Activated naive CD4-positive, alpha-beta T cell treated with anti-CD3 and anti-CD28 coated beads, Interleukin-2, amount 50 U/mL, for 72 hours (primary cell): ENCODE measurements at places on chromosomes 12 and 14. TPM values are rescaled to one million over a fixed set of nuclear protein-coding genes. Genes with fewer than 3 reads are reported as not detected.
A peak's percentile ranks its signal among the peaks of the same experiment; 100 is the strongest.

- DNase-seq = no peak
Observed at GRCh38 chr12:53070877-53071492, 8.2 kb downstream of the SPRYD3 start.

The DPF3 gene
- 0.29 TPM for total RNA-seq

DNA sequence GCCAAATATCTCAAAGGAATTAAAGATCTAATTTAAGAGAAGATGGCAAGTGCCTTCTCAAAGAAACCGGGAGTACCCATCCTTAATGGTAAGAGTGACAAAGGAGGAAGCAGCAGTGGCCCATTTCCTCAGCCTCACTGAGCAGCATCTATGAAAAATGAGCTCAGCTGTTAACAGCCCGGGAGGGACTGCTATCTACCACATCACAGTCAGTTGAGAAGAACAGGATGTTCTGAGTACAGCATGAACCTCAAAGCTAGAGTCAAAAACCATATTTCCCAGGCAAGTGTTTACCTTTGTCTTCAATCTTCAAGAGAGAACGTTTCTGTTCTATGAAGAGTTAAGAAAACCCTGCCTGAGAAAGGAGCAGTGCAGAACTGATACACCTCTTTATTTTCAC lies 115.0 kb downstream of the BTG1 start:
- peak; percentile 37 for DNase-seq

The RASSF9 gene
- total RNA-seq = not detected

DNA sequence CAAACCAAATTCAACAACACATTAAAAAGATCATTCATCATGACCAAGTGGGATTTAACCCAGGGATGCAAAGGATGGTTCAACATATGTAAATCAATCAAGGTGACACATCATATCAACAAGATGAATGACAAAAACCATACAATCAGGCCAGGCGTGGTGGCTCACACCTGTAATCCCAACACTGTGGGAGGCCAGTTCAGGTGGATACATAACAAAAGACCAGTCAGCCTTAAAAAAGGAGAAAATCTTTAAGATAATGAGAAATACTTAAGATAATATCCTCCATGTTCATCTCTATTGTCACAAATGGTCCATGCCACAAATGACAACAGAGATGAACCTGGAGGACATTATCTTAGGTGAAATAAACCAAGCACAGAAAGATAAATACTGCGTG lies 12.4 kb downstream of the L2HGDH start:
- no peak for DNase-seq

GRCh38 chr12:32989705-32990104 lies 93.1 kb upstream of the PKP2 start:
- DNase-seq = no peak

The CD69 gene
- 91.1 TPM for total RNA-seq

DNA sequence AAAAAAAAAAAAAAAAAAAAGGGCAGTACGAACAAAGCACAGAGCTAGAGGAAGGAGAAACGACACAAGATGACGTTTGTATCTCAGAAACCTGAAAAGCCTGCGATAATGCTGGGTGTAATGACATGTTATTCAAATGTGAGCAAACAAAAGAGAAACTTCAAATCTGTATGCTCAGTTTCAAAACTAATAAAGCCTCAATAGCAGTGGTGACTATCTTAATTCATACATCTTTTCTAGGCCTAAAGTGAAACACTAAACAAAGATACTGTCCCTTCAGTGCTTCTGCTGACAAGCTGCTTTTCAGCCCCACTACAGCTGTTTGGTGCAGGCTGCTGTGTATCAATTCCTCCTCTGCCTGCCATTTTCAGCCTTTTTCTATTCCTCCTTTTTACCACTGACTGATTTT lies 15.8 kb downstream of the ITPR2 start:
- no peak for DNase-seq

DNA sequence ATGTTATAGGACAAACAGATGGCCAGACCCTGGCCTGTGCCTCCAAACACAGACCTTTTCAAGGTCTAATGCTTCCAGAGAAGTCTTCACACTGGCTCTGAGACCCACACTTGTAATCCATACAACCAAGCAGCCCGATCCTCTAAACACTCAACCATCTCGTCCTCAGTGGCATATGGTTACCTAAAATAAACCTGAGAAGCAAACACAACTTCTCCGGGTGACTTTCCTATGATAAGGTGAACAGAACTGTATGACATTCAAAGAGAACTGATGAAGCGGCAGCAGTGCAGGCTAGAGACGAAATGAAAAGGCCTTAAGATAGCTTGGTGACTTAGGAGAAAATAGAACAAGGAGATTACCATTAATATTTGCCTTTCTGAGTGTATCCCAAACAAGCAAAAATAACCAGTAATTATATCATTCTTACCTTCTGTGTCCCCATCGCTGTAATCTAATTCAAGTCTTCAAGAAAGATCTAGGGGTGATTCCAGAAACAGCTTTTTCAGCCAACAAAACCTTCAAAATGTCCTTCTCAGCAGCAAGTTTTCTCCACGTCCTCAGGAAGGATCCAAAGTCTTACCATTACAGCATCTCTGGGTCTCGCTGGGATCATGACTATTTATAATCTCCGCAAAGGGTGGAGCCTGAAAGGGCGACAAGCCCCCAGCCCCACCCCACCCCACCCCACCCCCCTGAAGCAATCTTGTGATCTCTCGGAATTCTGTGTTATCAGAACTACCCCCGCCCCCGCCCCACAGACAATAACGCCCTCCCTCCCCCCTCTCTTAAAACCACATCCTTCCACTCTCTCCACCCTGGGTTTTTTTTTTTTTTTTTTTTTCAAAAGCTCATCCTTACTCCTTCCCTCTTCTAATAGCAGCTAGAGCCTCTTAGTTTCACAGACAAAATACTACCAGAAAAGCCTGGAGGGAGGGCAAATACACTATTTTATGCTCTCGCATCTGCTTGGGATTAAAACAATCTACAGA lies at the start of gene SLC2A3:
Gene SLC2A3, minus strand, starts transcription at position 598 of the 992 bp plus-strand sequence. Its CDS starts 153 bp downstream, at position 445.
- DNase-seq = peak; percentile 92

The PTPRQ gene
- not detected for total RNA-seq

GRCh38 chr12:80681786-80682185 lies 25.6 kb upstream of the MYF6 start:
- DNase-seq = no peak

The BIN2 gene
- total RNA-seq = 33.8 TPM

DNA sequence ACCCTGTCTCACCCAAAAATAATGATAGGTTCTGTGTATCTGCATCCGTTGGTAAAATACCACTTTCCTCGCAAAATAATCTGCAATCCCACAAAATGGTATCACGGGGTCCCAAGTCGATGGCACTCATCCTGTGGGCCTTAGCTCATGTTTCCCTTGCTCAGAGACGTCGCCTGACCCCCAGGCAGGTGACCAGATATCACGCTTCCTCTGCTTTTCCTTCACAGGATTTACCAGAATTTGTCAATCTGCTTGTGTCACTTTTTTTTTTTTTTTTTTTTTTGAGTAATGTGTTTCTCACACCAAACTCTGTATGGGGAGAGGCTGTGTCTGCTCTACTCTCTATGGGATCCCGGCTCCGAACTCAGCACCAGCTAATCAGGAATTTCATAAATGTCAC lies 162.7 kb downstream of the PRKCH start:
- no peak for DNase-seq

GRCh38 chr12:25839470-25839869 lies 119.0 kb upstream of the RASSF8 start:
- DNase-seq = no peak

DNA sequence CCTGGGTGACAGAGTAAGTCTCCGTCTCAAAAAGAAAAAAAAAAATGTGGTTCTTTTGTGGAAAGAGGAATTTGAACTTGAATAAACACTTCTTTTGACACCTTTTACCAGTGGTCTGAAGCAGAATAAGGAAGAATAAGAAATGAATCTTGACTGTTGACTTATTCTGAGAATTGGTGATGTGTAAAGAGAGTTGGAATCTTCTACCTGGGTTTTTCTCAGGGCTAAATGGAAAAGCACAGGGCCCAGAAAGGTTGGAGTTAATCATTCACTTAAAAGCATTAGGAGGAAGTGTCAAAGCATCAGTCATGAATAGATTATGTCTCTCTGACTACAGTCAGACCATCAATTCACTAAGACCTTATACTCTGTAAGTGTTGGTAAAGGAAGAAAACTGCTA lies 13.9 kb downstream of the PNMA1 start:
- no peak for DNase-seq

- no peak for DNase-seq
Observed at GRCh38 chr12:66302827-66303169, 505 bp downstream of the HELB start.

DNA sequence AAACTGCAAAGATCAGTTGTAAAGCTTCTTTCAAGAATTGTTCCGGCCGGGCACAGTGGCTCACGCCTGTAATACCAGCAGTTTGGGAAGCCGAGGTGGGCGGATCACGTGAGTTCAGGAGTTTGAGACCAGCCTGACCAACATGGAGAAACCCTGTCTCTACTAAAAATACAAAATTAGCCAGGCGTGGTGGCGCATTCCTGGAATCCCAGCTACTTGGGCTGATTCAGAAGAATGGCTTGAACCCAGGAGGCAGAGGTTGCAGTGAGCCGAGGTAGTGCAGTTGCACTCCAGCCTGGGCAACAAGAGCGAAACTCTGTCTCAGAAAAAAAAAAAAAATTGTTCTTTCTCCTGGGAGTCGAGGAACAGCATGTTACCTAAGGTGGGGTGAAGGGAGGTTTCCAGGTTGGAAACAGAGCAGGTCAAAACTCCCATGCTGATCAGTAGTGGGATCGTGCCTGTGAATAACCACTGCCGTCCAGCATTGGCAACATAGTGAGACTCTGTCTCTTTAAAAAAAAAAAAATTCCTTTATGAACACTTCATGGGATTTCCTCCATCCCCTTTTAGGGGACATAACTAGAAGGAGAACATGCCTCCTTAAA lies 13.9 kb downstream of the FBXO34 start:
- no peak for DNase-seq

The SYNDIG1L gene
- not detected for total RNA-seq

- DNase-seq = no peak
Observed at GRCh38 chr12:52673217-52673616, 7.0 kb downstream of the KRT1 start.

DNA sequence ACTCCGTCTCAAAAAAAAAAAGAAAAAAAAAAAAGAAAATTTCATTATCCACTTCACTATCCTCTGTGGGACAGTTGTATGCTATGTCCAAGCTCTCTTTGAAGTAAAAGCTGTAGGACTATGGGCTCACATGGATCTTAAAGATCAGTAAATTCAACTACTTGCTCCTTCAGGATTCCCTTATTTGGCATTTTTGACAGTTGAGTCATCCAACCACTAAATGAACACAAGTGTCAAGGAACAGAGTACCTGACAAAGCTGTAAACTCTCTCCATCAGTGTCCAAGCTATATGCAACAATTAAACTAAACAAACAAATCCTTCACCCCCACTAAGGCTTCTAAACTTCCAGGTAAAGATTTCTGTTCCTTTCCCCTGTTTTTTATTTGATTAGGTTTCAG lies 177.0 kb downstream of the CEP128 start:
- DNase-seq = no peak

GRCh38 chr12:41577995-41578394 lies 389.9 kb downstream of the PDZRN4 start:
- DNase-seq = no peak

- no peak for DNase-seq
Observed at GRCh38 chr12:79098530-79098929, 234.0 kb downstream of the SYT1 start.

The CD27 gene
- total RNA-seq = 162 TPM

DNA sequence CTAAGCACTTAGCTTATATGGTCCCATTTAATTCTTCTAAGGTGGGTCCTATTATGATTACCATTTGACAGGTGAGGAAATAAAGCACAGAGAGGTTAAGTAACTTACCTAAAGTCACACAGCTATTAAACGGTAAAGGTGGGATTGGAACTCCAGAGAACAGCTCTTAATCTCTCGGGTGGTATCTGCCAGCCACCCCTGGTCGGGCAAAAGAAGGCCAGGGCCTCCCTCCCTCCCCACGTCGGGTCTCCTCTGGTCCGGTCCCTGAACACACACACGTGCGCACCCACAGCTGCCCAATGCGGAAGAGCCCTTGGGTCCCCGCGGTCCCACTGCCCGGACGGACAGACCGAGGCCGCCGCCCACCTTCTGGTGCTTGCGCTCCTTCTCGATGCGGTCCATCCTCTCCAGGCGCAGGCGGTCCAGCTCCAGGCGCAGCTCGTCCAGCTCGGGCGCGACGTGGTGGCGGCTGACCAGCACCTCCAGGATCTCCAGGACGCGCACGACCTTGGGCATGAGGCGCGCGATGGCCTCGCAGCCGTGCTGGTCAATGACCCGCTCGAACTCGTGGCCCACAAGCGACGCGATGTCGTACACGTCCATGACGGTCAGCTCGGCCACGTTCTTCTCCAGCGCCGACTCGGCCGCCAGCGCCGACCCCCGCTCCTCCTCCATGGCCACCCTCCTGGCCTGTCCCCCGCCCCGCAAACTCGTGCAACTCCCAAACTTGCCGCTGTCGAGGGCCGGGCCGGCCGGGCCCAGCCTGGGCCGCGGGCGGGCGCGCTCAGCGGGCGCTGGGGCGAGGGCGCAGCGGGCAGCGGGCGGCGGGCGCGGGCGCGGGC lies 490 bp downstream of the RILPL1 start:
- DNase-seq = peak; percentile 56

The MYO1H gene
- total RNA-seq = not detected

DNA sequence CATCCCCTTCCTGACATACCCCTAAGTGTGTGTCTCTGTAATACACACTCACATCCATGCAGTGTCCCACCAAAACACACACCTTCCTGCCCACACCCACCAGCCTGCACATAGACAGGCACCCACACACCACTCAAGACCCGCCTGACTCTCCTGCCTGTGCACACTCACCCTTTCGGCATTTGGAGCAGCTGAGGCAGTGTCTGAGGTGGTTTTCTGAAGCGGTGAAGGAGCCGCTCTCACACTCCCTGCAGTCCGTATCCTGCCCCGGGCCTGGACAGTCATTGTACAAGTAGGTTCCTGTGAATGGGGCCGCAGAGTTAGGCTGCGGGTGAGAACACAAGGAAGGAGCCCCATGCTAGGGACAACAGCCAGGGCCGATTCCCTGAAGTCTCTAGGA lies 8.3 kb downstream of the TNFRSF1A start:
- no peak for DNase-seq

The LRRIQ1 gene
- total RNA-seq = not detected

The PAH gene
- total RNA-seq = not detected

The PAPLN gene
- 0.91 TPM for total RNA-seq

GRCh38 chr12:77592836-77593235 lies 237.9 kb upstream of the NAV3 start:
- no peak for DNase-seq

The SPSB2 gene
- total RNA-seq = 11.7 TPM

DNA sequence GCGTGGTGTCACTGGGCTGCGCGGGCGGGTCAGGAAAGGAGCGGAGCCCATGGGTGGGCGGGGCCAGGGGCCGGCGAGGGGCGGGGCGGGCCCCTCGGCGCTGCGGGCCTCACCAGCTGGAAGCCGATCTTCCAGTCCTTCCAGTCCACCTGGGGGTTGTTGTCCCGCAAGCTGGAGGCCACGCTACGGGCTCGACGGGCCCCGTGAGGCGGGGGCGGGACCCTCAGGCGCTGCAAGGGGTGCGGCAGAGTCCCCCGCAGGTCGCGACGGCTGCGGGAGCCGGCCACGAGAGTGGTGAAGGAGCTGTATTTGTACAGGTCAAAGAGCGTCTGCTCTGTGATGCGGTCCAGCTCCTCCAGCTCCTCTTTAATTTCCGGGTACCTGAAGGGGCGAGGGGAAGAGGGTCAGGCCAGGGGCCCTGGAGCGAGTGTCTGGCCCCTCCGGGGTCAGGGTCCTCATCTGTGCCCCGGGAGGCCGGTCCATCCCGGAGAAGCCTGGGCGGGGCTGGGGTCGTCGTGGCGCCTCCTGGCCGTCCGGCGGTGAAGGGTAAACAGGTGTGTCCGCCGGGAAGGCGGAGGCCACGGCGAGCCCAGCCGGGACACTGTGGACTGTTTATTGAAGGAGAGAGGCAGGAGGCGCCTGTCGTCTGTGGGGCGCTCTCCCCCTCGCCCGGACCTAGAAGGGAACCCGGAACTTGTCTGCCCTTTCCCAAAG lies 11.9 kb downstream of the SCNN1A start:
- peak; percentile 73 for DNase-seq
